Effector CD4-positive, alpha-beta T cell (primary cell): ENCODE measurements at places on chromosomes 12 and 14.

- DNase-seq: no peak
Observed at GRCh38 chr14:83300476-83301064, 1766.9 kb upstream of the SEL1L start.

DNA sequence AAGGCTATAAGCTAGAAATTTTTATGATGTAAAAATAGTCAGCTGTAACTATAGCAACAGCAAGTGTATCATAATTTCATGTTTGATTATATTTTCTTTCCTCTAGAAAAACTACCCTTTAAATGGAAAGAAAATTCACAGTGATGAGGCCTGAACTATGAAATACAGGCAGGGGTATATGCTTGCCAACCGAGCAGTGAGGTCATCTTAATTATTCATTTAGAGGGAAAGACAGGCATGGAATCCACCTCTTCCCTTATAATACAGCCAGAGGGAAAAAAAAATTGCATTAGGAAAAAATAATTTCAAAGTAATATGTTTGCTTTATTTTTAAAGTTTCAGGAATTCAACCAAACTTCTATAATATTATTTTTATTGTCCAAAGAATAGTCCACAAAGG lies 139.8 kb downstream of the EPS8 start:
- no peak for DNase-seq

GRCh38 chr14:58072288-58073071 lies 79.5 kb downstream of the ARMH4 start:
- DNase-seq: peak; percentile 6

GRCh38 chr12:18898470-18898869 lies 160.6 kb downstream of the CAPZA3 start:
- DNase-seq: no peak

DNA sequence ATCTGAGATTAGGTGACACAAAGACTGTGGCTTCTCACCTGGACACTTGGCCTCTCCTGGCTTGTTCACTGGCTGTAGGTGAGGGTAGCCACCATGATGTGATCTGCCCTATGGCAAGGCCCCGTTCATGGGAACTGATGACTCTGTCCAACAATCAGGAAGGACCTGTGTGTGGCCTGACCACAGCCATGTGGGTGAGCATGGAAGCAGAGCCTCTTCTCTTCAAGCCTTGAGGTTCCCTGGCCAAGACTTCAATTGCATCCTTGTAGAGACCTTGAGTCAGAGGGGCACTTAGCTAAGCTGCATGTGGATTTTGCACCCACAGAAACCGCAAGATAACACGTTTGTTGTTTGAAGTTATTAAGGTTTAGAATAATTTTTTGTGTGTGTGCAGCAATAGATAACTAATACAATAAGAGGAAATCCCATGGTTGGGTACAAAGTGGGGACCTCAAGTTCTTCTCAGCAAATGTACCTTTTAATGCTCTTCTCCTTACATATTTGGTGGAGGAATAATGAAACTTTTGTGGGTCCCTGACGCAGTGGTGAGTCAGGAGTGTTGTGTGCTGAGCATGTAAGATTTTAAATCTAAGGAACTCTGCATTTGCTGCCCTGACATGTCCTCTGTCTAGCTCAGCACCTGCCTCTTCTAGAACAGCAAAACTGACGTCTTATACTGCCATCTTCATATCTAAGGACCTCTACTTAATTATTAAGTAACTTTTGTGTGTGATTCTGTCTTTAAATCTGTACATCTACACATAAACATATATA lies 27.5 kb upstream of the PLEKHG7 start:
- no peak for DNase-seq

DNA sequence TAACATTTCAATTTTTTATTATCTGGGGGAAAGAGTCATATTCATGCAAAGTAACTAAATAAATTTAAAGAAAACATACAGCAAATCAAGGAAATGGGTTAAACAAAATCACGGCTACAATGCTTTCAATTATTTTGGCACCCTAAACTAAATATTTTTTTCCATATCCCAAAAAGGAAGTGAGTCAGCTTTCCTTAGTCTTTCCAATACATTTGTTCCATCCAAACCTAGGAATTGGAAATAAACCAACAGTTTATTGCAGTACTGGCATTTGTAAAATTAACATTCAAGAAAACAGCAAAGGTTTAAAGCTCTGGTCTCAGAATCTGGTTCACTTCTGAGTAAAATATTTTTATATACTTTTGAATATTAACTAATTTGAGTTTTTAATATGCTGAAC lies 89.2 kb downstream of the BCL2L14 start:
- DNase-seq: no peak

GRCh38 chr12:101838628-101839323 lies 8.0 kb upstream of the GNPTAB start:
- no peak for DNase-seq

DNA sequence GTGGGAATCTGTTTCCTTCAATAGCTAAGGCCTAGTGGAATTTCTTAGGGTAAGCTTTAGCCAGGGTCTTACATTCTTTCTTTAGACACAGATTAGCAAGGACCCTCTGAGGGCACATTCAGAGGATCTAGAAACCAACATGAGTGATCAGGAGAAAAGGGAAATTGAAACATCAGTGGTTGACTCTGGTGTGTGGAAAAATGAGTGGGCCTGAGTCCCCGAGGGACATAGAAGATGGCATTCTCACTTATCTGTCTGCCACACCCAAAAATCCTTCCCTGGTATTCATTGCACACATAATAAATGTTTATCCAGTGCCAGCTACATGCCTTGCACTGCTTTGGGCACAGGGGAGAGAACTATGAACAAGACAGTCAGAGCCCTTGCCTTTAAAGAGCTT lies 82.9 kb downstream of the SSPN start:
- no peak for DNase-seq

DNA sequence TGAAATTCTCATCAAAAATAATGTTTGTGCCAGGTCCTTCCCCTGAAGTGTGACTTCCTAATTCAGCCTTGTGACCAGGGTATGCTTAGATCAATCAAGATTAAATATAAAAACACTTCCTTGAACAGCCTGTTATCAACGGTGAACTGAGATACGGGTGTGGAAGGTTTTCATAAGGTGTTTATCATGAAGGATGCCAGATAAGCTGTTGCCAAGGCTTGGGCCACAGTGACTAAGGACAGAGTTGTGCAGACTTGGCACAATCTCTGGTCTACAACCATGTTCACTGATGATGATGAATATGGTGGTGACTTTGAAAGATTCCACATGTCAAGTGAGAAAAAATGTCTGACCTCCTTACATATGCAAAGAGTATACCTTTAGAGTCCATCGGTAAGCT lies 51.3 kb upstream of the LIN7A start:
- DNase-seq: no peak
